Osteoblast (primary cell): ENCODE measurements at places on chromosomes 6 and 20. TPM values are rescaled to one million over a fixed set of nuclear protein-coding genes. Genes with fewer than 3 reads are reported as not detected.

The HLA-C gene
- total RNA-seq, result 477 and 489 TPM in 2 replicates

- no peak overlapping the region for H3K27ac ChIP-seq
- peak; percentile 61 for DNase-seq
- peaks cover 27% of the 10 kb centered on the region for H3K4me1 ChIP-seq
- H3K4me3 ChIP-seq, result no peak overlapping the region
- H3K27me3 ChIP-seq, result no peaks in the 10 kb centered on the region
Measured at GRCh38 chr6:80610846-80611245, 504.4 kb downstream of the BCKDHB start.

GRCh38 chr6:449057-449430, 57.5 kb downstream of the IRF4 start:
- H3K4me3 ChIP-seq, result no peak overlapping the region
- no peaks in the 10 kb centered on the region for H3K36me3 ChIP-seq
- no peak overlapping the region for H3K27ac ChIP-seq
- H3K27me3 ChIP-seq, result peaks cover 2% of the 10 kb centered on the region

DNA sequence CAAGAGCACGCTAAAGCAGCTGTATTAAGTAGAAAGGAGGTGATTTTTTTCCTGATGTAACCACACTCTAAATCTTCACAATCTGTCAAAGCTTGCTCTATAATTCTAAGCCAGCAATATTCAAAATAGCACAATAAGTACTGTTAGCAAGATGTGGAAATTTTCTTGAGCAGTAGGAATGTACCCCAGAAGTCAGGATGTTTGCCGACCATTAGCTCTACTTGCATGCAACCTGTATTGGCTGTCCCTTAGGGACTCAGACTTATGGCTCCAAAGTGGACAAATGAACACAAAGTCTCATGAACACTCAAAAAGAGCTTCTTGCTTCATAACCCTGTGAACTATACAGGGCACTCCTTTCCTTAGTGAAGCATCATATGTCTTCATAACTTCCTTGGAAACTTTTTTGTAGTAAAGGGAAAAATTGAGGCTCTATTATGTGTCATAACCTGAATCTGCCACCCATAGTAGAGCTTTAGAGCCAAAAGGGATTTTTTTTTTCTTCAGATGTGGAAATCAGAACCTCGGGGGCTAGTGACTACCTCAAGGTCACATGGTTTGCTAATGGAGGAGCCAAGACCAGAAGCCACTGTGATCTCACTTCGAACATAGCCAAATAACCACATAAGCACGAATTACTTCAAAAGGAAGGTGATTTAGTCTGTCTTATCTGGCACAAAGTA, 54.5 kb downstream of the ADGRG6 start:
- no peaks in the 10 kb centered on the region for H3K36me3 ChIP-seq
- H3K27me3 ChIP-seq, result no peaks in the 10 kb centered on the region
- no peak for DNase-seq

DNA sequence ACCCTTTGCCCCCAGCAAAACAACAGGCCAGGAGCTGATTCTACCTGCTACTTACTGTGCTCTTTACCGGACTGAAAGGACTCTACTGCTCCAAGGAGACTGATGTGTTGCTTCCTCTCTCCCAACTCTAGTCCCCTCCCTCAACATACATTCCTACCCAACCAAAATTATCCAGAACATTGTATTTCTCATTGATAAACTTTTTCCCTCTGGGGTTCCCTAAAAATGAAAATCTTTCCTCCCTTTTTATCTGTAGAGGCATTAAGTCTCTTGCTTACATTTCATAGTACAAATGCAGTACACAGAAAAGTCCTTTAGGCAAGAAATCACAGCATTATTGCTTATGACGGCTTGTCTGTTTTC, 940 bp upstream of the HS3ST5 start:
- no peaks in the 10 kb centered on the region for H3K36me3 ChIP-seq
- H3K4me3 ChIP-seq, result no peak overlapping the region
- H3K27ac ChIP-seq, result no peak overlapping the region
- peak; percentile 75 for DNase-seq
- no peaks in the 10 kb centered on the region for H3K4me1 ChIP-seq
- H3K27me3 ChIP-seq, result peaks cover 29% of the 10 kb centered on the region

- DNase-seq, result no peak
- H3K4me1 ChIP-seq, result peaks cover 21% of the 10 kb centered on the region
- no peaks in the 10 kb centered on the region for H3K36me3 ChIP-seq
- no peak overlapping the region for H3K4me3 ChIP-seq
- no peak overlapping the region for H3K27ac ChIP-seq
Measured at GRCh38 chr6:157668713-157669112, 154.3 kb upstream of the SNX9 start.

- H3K4me3 ChIP-seq, result no peak overlapping the region
- H3K4me1 ChIP-seq, result no peaks in the 10 kb centered on the region
- H3K27ac ChIP-seq, result no peak overlapping the region
- H3K36me3 ChIP-seq, result peaks cover 11% of the 10 kb centered on the region
- no peak for DNase-seq
Measured at GRCh38 chr20:59938696-59939051, 1.4 kb downstream of the PPP1R3D start.

DNA sequence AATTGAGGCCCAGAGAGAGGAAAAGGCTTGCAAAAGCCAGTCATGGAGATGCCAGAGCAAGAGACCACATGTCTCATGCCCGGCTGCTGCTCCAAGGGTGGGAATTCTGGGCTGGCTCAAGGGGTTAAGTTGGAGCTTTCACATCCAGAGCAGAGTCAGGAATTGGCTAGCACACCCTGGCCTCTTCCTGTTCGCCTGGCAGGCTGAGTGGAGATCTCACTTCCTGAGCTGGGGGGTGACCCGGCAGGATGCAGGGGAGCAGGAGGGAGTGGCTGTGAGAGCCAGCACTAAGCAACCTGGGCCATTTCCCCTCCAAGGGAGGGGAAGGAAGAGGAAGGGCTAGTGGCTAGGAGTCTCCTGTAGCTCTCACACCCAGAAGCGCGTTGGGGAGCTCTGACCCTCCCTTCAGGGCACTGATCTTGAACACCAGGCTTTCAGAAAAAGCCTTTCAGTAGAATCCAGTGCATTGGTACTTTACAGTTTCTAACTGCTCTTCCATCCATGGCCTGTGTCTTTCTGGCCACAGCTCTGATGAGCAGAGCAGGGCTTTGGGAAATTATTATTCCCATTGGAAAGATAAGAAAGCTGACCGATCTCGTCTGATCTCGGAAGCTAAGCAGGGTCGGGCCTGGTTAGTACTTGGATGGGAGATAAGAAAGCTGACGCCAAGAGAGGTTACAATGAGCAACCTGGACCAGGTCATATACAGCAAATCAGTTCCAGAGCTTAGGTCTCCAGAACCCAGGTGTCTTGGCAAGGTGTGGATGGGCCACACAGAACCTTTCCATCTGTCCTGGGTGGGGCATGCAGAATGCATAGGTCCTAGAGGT, 2.2 kb upstream of the CCM2L start:
- no peaks in the 10 kb centered on the region for H3K4me1 ChIP-seq
- H3K36me3 ChIP-seq, result no peaks in the 10 kb centered on the region
- H3K27me3 ChIP-seq, result peaks cover 9% of the 10 kb centered on the region
- H3K27ac ChIP-seq, result no peak overlapping the region
- DNase-seq, result no peak

DNA sequence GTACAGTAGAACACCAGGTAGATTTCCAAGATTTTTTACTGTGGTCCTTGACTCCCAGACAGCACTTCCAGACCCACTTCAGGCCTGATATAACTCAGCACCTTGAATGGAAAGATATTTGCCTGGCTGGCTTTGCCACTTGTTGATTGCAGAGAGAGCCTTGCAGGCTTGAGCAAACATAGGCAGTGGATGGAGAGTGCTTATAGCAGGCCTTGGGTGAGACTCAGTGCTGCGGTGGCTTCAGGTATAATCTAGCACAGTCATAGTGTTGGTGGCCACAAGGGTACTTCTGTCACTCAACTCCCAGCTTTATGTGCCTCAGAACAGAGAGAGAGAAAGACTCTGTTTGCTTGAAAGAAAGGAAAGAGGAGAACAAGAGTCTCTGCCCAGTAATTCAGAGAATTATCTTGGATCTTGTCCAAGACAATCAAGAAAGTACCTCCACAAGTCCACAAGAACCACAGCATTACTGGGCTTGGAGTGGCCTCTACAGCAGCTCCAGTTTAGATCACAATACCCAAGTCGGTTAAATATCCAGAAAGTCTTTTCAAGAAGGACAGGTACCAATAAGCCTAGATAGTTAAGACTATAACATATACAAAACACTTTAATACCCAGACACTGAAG, 70.5 kb upstream of the FKBP1C start:
- H3K4me1 ChIP-seq, result no peaks in the 10 kb centered on the region
- no peak overlapping the region for H3K4me3 ChIP-seq
- H3K27me3 ChIP-seq, result no peaks in the 10 kb centered on the region

The NKX2-4 gene
- total RNA-seq, result not detected in 2 replicates
